ENCODE measurements at places on chromosomes 5 and 9.

DNA sequence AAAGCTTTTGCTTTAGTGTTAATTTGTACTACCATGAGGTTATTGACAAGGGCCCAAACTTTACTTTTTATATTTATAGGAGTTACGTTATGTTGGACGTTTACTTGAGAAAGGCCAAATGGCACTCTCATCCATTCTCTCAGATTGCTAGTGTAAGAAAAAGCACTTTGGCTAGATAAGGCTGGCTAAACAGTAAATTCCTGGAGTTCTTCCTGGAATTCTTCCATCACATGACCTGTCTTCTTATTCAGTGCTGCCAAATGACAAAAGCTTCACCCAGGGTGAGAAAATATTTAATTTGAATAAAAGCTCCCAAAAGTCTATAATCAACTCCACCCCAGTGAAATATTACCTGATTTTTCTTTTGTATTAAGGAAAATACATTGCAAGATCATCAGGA lies 1568.9 kb upstream of the ACO1 start:
- no peak overlapping the region for H3K27ac ChIP-seq
- no peaks in the 10 kb centered on the region for H3K27me3 ChIP-seq
- H3K36me3 ChIP-seq, result no peaks in the 10 kb centered on the region
- no peaks in the 10 kb centered on the region for H3K4me1 ChIP-seq
- no peak overlapping the region for H3K4me3 ChIP-seq

DNA sequence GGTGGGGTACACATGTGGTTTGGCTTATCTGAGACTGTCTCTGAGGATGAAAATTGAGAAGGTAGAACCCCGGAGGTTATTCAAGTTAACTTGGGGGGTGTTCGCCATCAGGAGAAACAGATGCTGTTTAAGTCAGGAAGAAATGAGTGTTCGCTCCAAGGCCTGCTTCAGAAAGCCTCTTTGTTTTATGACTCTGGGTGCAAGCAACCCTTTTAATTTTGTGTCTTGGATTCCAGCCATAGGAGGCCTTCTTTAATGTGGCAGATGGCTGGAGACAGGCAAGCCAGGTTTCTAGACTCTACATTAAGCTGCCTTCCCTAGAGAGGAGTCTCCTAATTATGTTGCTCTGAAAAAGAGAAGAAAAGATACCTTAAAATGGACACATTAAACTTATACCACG lies 4.2 kb upstream of the SMAD5 start:
- no peaks in the 10 kb centered on the region for H3K36me3 ChIP-seq
- no peak for DNase-seq
- H3K4me1 ChIP-seq, result peaks cover 8% of the 10 kb centered on the region
- H3K27me3 ChIP-seq, result peaks cover 19% of the 10 kb centered on the region
- no peak overlapping the region for H3K27ac ChIP-seq

DNA sequence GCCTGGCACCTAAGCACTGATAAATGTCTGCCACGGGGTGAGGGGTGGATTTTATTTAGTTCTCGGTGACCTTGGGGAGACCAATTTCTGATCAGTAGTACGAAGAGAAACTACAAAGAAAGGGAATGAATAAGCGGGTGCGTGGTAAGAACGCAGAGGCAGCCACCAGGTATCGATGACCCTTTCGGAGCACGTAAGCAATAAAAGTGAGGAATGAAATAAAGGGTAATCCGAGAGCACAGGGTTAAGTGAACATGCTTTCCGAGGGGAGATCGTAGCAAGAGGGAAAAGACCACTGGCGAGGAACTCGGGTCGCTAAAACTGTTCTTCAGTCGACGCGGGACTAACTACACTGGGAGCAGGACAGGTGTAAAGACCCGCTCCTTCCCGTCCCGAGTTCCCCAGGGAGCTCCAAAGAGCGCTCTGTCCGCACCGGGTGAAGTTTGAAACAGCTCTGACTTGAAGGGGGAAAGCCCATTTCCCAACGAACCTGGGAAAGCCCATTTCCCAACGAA lies 1.1 kb downstream of the ELOVL7 start:
- H3K27ac ChIP-seq, result no peak overlapping the region
- no peaks in the 10 kb centered on the region for H3K4me1 ChIP-seq
- no peak overlapping the region for H3K4me3 ChIP-seq
- no peaks in the 10 kb centered on the region for H3K36me3 ChIP-seq

DNA sequence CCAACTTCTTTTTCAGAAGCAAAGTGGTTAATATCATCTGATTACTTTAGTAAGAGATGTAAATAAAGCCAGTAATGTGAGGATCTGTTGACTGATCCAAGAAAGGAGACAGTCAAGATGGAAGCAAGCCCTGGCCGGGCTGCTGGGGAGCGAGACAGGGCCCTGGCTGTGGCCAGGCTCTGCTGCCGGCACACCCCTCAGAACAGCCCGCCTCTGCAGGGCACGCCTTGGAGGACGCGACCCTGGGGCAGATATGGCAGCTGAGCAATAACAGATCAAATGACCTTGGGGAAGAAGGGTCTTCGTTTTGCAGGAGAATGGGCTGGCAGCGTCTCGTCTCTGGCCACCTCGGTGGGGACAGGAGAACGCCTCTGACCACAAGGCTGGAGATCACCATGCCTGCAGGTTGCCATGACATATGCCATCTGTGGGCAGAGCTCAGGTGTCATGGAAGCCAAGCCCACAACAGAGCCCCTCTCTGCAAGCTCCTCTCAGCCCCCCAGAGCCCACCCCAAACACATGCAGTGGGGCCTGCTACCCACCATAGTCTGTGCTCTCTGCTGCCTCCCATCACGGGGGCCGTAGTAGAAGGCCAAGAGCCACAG lies 206.5 kb downstream of the FANCC start:
- H3K27ac ChIP-seq, result no peak overlapping the region
- H3K27me3 ChIP-seq, result no peaks in the 10 kb centered on the region
- no peak for DNase-seq
- no peaks in the 10 kb centered on the region for H3K36me3 ChIP-seq

DNA sequence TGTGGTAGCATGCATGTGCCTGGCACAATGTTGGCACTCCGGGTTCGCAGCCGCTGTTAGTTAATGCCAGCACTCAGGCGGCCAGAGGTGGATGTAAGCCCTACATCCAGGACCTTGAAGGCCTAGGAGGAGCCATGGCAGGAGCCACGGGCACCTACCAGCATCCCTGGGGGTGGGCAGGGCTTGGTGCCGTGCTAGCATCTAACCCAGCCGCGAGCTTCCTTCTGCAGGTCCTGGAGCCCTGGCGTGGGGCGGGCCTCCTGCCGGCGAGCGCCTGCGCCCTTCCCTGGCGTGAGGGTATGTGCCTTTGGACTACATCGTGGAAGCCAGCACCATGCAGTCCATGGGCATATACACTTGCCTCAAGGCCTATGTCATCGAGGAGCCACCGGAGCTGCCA lies 53.8 kb downstream of the COL27A1 start:
- H3K36me3 ChIP-seq, result no peaks in the 10 kb centered on the region
- H3K27me3 ChIP-seq, result no peaks in the 10 kb centered on the region
- no peak overlapping the region for H3K4me3 ChIP-seq

- no peak for DNase-seq
- H3K27me3 ChIP-seq, result no peaks in the 10 kb centered on the region
- H3K4me3 ChIP-seq, result no peak overlapping the region
- H3K36me3 ChIP-seq, result peaks cover 38% of the 10 kb centered on the region
- H3K27ac ChIP-seq, result no peak overlapping the region
Observed at GRCh38 chr5:146494656-146495055, 21.3 kb downstream of the GPR151 start.

DNA sequence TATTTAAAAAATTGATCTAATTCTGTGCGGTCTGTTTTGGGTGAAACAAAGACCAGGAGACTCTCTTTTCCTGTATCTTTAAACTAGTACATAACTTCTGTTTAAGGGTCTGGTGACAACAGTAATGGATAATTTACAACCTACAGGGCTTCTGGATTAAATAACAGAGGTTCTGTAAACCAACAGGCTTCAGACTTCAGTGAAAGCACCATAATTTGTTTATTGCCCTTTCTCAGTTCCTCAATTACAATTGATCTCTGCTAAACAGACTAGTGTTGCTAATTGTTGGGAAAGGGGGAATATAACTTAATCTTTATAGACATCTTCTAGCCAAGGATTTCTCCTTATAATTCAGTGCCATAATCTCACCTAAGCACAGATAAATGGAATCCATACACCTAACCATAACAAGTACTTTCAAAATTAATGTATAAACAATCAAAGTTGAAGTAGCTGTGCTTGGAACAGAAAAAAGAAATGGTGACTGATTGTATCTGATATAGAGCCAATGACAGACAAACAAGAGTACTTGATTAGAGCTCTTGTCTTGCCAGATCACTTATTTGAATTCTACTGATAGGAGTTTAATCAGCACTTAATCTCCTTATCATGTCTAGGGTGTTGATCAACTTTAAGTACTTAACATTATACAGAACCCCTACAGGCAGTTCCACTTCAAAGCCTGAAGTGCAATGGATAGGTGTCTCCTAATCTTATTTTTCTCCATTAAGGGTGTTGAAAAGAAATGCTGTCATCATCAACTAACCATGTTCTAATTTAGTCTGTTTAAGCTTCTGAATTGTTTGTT lies 536.0 kb downstream of the NR2F1-AS1 start:
- H3K36me3 ChIP-seq, result no peaks in the 10 kb centered on the region
- no peak overlapping the region for H3K4me3 ChIP-seq
- DNase-seq, result no peak
- no peak overlapping the region for H3K27ac ChIP-seq
- no peaks in the 10 kb centered on the region for H3K4me1 ChIP-seq

DNA sequence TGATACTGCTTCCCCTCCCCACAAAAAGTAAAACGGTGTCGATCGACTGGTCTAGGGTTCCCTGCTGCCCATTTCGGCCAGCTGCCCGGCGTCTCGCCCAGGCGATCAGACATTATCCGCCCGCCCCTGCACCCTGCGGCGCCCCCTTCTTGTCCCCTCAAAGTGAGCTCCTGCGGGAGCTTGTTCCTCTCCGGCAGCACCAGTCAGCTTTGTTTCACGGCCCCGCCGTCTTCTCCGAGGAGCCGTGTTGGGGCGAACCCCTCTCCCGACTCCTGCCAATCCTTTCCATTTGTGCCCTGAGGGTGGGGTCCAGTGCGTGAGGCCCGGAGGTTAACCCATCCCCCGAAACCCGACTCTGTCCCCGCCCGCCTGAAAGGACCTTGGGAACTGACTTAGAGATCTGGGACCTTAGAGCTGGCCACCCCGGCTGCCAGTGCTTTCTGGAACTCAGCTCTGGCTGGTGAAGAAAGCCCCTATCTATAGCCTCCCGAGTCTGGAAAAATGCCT lies 518 bp downstream of the UBE2B start:
- H3K27me3 ChIP-seq, result no peaks in the 10 kb centered on the region
- H3K36me3 ChIP-seq, result peaks cover 19% of the 10 kb centered on the region
- DNase-seq, result peak; percentile 48
- peak overlapping the region; percentile 95 for H3K4me3 ChIP-seq
- H3K27ac ChIP-seq, result peak overlapping the region; percentile 98

GRCh38 chr9:135461936-135462335 lies 17.6 kb upstream of the PPP1R26 start:
- no peaks in the 10 kb centered on the region for H3K4me1 ChIP-seq
- H3K4me3 ChIP-seq, result no peak overlapping the region
- no peak for DNase-seq
- no peaks in the 10 kb centered on the region for H3K36me3 ChIP-seq
- H3K27me3 ChIP-seq, result no peaks in the 10 kb centered on the region

GRCh38 chr9:113808391-113809358 lies 67.4 kb upstream of the ZNF618 start:
- no peaks in the 10 kb centered on the region for H3K4me1 ChIP-seq
- no peaks in the 10 kb centered on the region for H3K36me3 ChIP-seq
- H3K27me3 ChIP-seq, result no peaks in the 10 kb centered on the region
- H3K27ac ChIP-seq, result no peak overlapping the region
- DNase-seq, result no peak

GRCh38 chr5:17123010-17123409 lies 94.4 kb upstream of the BASP1 start:
- H3K36me3 ChIP-seq, result no peaks in the 10 kb centered on the region
- H3K27ac ChIP-seq, result no peak overlapping the region
- DNase-seq, result no peak
- H3K4me1 ChIP-seq, result no peaks in the 10 kb centered on the region
- no peaks in the 10 kb centered on the region for H3K27me3 ChIP-seq
- no peak overlapping the region for H3K4me3 ChIP-seq

- no peak overlapping the region for H3K4me3 ChIP-seq
- H3K4me1 ChIP-seq, result no peaks in the 10 kb centered on the region
- no peaks in the 10 kb centered on the region for H3K27me3 ChIP-seq
- DNase-seq, result no peak
- H3K27ac ChIP-seq, result no peak overlapping the region
- no peaks in the 10 kb centered on the region for H3K36me3 ChIP-seq
Observed at GRCh38 chr5:88952344-88952743, 69.4 kb upstream of the MEF2C start.

GRCh38 chr5:72433522-72433921 lies 73.7 kb downstream of the ZNF366 start:
- no peak for DNase-seq
- no peak overlapping the region for H3K4me3 ChIP-seq
- H3K4me1 ChIP-seq, result no peaks in the 10 kb centered on the region
- H3K27ac ChIP-seq, result no peak overlapping the region

- no peak overlapping the region for H3K27ac ChIP-seq
- H3K36me3 ChIP-seq, result no peaks in the 10 kb centered on the region
- no peaks in the 10 kb centered on the region for H3K27me3 ChIP-seq
- H3K4me1 ChIP-seq, result no peaks in the 10 kb centered on the region
- no peak overlapping the region for H3K4me3 ChIP-seq
Observed at GRCh38 chr5:133863857-133864585, 104.4 kb downstream of the C5orf15 start.

GRCh38 chr5:953535-954449 lies 54.8 kb upstream of the NKD2 start:
- H3K27me3 ChIP-seq, result no peaks in the 10 kb centered on the region
- peaks cover 12% of the 10 kb centered on the region for H3K4me1 ChIP-seq
- DNase-seq, result no peak
- no peak overlapping the region for H3K27ac ChIP-seq
- H3K36me3 ChIP-seq, result no peaks in the 10 kb centered on the region

GRCh38 chr5:119393746-119394145 lies 37.9 kb downstream of the TNFAIP8 start:
- no peak overlapping the region for H3K27ac ChIP-seq
- peak overlapping the region; percentile 5 for H3K4me3 ChIP-seq
- no peak for DNase-seq
- peaks cover 23% of the 10 kb centered on the region for H3K4me1 ChIP-seq

GRCh38 chr9:90420211-90420610 lies 222.4 kb downstream of the DIRAS2 start:
- no peaks in the 10 kb centered on the region for H3K27me3 ChIP-seq
- H3K27ac ChIP-seq, result no peak overlapping the region
- H3K4me1 ChIP-seq, result no peaks in the 10 kb centered on the region

DNA sequence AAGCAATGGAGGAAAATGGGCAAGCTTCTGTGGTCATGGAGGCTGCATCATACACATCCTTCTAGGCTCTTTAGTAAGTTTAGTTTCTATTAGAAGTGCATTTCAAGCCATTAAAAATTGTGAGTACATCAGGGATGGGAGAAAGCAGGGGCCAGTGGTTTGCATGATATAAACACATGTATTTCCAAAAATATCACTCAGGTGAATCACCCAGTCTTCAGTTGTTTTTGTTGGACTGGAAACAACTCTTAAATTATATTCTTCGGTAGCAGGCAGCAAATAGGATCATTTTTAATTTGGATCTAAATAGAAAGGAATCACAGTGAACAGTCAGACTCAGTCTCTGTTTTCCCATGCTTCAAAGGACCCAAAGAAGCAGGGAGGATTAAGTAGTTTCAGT lies 657.9 kb downstream of the TLR4 start:
- DNase-seq, result no peak
- H3K4me1 ChIP-seq, result no peaks in the 10 kb centered on the region
- H3K36me3 ChIP-seq, result no peaks in the 10 kb centered on the region
- H3K27ac ChIP-seq, result no peak overlapping the region
- H3K27me3 ChIP-seq, result no peaks in the 10 kb centered on the region

- no peaks in the 10 kb centered on the region for H3K27me3 ChIP-seq
- H3K27ac ChIP-seq, result no peak overlapping the region
- no peak overlapping the region for H3K4me3 ChIP-seq
- H3K4me1 ChIP-seq, result no peaks in the 10 kb centered on the region
Observed at GRCh38 chr5:157799578-157799977, 56.1 kb downstream of the LSM11 start.

GRCh38 chr5:64629841-64630240 lies 60.5 kb upstream of the SHISAL2B start:
- no peaks in the 10 kb centered on the region for H3K4me1 ChIP-seq
- no peak overlapping the region for H3K4me3 ChIP-seq
- no peak overlapping the region for H3K27ac ChIP-seq
